Heart right ventricle (tissue), 16 donors: ENCODE measurements at places on chromosomes 5 and 9.
A peak's percentile ranks its signal among the peaks of the same experiment; 100 is the strongest.

GRCh38 chr9:131289301-131290035, at the start of gene PLPP7:
Gene PLPP7, plus strand, starts transcription at chr9:131289723. Its CDS starts 275 bp downstream, at chr9:131289998.
- peak; percentile 85 for DNase-seq

- peak; percentile 68 for DNase-seq
These were observed 680 bp downstream of the GOLPH3 start for GRCh38 chr5:32173267-32174010.

DNA sequence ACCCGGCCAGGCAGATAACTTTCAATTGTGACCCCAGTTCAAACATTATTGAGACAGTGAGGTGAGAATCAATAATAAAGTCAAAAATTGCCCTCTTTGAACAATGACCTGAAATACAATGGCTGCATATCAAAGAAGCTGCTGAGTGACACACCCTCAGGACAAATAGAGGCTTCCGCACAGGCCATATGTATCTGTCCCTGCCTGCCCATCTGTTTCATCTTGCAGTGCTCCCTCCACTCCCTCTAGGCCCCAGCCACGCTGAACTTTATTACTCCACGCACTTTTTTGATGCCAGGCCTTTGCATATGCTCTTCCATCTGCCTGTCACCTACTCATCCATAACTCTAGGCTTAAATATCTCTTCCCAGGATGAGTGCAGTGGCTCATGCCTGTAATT, 15.9 kb upstream of the PFDN1 start:
- DNase-seq, result no peak

- DNase-seq, result no peak
These were observed 184.0 kb upstream of the ACTBL2 start for GRCh38 chr5:57666582-57666981.

- no peak for DNase-seq
These were observed 678 bp downstream of the SLC26A2 start for GRCh38 chr5:149961186-149961685.

DNA sequence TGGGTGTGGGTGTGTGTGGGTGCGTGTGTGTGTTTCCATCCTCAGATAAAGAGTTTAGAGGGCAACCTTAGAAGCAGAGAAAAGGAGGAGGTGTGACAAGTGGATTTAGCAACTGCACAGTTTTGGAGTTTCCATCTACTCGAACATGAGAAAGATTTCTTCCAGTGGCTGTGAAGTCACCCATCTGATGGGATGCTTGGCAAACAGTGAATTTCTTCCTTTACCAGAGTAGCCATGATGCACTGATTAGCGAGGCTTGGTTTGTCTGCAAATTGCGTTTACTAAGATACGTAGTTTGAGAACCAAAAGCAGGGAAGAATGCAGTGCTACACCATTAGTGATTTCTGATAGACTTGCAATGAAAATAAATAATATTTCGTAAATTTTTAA, 791 bp upstream of the STARD4 start:
- no peak for DNase-seq

- DNase-seq, result no peak
These were observed 24.0 kb downstream of the STARD4 start for GRCh38 chr5:111488353-111488752.

DNA sequence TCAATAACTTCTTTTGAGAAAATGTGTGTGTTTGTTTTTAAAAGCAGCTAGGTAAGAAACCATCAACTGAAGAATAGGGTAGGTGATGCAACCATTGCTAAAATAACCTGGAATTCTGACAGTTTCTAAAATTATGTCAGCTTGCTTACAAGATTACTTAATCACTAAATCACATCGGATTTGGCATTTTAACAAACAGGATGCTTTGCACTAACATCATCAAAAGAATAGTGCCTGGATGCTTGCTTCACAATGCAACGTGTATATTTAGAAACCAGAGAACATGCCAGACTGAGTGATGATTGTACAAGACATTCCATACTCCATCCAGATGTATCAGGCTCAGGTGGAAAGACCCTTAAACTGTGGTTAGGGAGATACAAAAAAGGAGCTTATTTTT, 43.9 kb downstream of the PAM start:
- peak; percentile 27 for DNase-seq

GRCh38 chr9:70053864-70054263, 10.2 kb downstream of the MAMDC2 start:
- no peak for DNase-seq

GRCh38 chr9:132447346-132447745, 37.3 kb downstream of the CFAP77 start:
- no peak for DNase-seq
